Tibial nerve (tissue), 4 donors: ENCODE measurements at places on chromosomes 2 and 18. TPM values are rescaled to one million over a fixed set of nuclear protein-coding genes. Genes with fewer than 3 reads are reported as not detected.

SCYGR4 gene
- not detected for total RNA-seq

TRABD2A gene
- not detected for total RNA-seq

ZNF804A gene
- total RNA-seq: not detected

NR4A2 gene
- total RNA-seq: 31.5 TPM

PKDCC gene
- total RNA-seq: 199 TPM
